ENCODE measurements at places on chromosomes 1 and 21. TPM values are rescaled to one million over a fixed set of nuclear protein-coding genes. Genes with fewer than 3 reads are reported as not detected.

DNA sequence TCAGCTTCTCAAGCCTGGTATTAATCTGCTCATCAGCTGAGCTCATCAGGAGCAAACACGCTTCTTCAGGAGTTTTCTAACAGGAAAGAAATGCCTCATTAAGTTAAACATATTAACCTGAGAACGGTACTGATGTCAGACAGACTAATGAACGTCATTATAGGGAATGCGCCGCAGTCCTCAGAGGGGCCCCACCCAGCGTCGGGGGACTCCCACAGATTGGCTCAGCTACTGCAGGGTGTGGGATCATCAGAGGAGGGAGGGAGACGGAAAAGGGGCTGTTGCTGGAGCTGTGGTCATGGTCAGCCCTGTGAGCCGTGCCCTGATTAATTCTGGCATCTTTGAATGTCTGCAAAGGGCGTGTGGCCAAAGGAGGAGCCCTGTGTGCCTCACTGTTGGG, 348.5 kb downstream of the PTPRU start:
- no peak for DNase-seq

Gene PRAMEF4
- not detected for total RNA-seq

Gene TSHB
- total RNA-seq = not detected

DNA sequence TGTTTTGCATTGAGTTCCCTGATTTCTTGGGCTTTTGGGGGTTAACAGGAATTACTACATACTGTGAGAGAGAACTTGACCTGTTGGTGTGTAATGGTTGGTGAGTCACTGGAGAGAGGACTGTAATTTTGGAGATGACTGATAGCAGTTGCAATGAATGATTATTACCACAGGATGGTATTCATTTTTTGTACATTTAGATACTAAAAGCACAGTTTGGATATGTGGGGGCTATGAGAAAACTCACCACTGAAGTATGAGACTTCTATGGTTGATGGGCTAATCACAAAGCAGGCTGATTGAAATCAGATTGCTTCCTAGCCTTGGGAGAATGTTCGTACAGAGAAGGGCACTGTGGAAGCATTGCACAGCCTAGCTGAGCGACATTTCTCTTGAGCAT, 1571.3 kb upstream of the PRMT6 start:
- no peak for DNase-seq

DNA sequence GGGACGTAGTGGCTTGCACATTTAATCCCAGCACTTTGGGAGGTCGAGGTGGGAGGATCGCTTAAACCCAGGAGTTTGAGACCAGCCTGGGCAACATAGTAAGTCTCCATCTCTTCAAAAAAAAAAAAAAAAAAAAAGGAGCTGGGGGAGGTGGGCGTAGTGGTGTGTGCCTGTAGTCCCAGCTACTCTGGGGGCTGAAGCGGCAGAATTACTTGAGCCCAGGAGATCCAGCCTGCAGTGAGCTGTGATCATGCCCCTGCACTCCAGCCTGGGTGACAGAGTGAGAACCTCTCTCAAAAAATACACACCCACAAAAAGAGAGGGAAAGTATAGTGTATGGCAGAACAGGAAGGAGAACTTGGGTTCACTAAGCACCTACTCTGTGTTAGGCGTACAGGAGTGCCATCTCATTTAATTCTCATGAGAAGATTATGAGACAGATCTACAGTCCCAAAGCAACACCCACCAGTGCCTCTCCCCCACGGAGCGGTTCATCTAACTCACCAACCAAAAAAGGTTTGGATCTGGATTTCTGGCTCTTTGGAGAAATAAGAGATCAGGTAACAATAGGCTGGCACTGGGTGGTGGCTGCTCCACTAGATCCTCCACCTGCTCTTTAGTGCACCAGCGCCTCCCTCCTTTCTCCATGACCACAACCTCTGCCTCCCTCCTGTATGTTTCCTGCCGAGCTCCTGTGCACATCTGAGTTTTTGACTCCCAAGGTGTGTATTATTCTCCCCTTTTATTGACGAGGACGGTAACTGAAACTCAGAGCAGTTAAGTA, 1.4 kb upstream of the TRAF5 start:
- DNase-seq = no peak

Gene FAM43B
- not detected for total RNA-seq

DNA sequence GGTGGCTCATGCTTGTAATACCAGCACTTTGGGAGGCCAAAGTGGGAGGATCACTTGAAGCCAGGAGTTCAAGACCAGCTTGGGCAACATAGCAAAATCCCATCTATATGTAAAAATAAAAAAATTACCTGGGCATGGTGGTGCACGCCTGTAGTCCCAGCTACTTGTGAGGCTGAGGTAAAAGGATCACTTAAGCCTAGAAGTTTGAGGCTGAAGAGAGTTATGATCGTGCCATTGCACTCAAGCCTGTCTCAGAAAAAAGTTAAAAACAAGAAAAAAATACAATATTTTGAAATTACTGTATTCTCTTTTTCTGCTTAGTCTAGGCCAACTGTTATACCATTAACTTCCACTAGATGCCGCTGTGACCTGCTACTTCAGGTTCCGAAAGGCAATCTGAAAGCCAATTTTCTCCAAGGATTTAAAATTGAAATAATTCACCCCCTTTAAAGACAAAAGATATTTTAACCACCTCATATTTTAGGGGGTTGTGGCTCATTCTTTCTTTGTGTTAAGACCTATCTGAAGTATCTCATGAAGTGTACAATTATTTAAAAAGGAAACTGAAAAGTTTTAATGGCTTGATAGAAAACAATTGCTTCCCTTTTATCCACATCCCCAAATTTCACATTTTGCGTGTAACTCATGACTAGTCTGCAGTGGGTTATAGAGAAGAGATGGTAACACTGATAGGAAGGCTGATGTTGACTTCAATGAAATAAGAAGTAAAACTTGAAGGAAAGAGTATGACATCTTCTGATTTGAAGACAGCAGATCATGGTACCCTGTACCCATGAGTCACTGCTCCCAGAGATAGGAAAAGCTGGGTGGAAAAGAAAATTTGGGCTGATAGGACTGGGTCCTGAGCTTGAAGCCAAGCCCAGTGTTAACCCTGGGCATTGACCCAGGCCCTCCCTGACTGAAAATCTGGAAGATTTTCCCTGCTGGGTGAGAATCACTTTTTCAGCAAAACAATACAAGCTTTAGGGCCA, 24.4 kb upstream of the CLDN14 start:
- DNase-seq = peak; percentile 17

DNA sequence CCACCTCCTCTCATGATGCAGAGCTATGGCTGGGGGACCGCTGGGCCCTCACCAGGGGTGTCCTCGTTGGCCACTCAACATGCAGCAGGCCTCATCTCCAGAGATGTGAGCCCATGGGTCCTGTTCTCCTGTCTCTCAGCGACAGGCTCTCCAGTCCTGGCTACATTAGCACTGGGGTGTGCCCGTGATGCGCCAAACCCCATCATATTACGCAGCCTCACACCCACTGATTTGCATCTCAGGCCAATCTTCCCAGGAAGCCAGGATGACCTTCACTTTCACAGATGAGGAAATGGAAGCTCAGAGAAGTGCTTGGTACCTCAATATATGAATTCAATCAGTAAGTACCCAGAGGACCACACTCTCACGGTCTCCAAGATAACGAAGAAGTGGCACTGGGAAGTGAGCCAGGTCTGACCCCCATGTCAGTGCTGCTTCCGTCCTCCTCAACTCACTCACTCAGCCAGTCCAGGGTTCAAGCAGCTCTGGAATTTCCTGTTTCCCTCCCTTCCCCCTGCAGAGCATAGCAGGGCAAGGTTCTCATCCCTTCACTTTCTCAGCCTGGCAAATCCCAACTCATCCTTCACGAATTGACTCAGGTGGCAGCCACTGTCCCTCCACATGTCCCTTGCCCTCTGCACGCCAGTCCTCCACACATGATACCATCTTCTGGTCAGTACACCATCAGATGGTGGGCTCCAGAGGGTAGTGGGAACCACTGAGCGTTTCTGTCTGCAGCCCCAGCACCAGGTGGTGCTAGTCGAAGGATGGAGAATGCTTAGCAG, 28.9 kb upstream of the EVA1B start:
- no peak for DNase-seq

Gene ZBTB8A
- 0.24 TPM for total RNA-seq

Gene PPIE
- 65.4 TPM for total RNA-seq
